Activated T-cell treated with anti-CD3 and anti-CD28 coated beads for 48 hours (primary cell): ENCODE measurements at places on chromosomes 1 and 21.

DNA sequence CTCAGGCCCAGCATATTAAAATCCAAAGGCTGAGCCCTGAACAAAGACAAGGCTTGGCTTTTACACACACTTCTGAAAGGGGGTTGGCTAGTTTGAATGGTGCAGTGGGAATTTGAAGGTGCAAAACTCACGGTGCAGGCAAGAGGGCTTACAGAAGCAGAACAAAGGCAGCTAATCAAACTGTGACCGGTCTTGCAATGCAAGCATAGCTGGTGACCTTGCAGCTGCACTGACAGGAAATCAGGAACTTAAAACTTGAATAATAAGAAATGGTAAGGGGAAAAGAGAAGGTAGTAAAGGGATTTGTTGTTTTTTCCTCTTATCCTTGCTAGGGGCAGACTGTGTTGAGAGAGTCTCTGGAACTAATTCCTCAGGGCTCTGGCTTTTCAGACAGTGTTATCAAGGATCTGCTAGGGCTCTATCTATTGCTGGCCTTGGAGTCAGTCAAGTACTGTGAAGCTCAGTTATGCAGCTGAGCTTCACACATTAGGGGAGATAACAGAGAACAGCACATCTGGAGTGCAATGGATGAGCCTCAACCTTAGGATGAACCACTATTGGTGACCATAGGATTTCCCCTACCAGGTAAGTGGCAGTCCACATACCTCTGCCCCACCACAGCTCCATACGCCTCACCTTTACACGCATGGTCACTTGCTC is 97.6 kb downstream of the PPIAL4G start:
- DNase-seq, result no peak

- no peak for DNase-seq
Observed at GRCh38 chr1:245997471-245998258, 509.4 kb downstream of the SMYD3 start.

DNA sequence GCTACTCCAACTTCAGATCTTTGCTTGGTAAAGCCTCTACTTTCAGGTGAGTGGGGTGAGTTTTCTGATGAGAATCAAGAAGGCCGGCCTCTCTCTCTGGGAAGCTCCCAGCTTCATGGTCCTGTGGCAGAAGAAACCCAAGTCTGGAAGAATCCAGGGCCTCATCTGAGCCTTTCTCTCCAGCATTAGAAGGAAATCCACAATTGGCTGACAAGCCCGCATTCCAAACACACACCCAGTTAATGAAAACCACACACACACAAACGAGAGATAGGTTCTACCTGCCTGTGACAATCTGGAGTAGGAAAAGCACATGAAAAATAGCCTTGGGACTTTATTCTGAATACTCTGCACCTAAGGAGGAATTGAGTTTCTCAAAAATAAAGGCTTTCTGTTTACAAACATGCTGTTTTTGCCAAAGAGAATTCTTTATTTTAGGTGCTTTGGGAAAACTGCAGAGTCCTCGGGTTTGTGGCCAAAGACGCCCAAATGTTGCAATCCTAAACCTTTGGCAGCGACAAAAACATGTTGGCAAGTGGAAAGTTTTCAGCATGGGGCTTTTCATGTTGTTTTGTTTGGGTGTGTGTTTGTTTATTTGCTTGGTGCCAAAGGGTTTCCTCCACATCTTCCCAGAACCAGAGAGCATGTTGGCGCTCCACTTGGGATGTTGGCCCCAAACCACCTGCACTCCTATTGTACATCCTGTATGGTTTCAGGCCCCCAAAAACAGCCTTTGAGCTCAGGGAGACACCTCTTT is 216.2 kb downstream of the SETD4 start:
- DNase-seq, result no peak

- DNase-seq, result no peak
Observed at GRCh38 chr21:42245331-42246193, 26.6 kb downstream of the ABCG1 start.

DNA sequence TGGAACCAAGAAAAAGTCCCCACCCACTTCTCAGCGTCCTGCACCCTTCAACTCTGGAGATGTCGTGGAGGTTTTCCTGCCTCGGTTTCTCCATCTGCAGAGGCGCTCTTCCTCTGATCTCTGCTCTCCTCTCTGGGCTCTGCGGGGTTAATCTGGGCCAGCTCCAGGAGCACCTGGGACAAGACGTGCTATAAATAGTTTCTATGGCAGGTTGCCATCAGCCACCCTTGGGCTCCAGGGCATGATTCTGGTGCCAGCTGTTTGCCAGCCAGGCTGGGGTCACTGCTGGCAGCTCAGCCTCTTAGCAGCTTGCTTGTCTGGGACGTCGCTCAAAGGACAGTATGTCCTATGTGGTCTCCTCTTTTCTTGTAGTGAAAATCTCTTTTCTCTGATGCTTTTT is 137.1 kb downstream of the ACTL8 start:
- DNase-seq, result no peak

DNA sequence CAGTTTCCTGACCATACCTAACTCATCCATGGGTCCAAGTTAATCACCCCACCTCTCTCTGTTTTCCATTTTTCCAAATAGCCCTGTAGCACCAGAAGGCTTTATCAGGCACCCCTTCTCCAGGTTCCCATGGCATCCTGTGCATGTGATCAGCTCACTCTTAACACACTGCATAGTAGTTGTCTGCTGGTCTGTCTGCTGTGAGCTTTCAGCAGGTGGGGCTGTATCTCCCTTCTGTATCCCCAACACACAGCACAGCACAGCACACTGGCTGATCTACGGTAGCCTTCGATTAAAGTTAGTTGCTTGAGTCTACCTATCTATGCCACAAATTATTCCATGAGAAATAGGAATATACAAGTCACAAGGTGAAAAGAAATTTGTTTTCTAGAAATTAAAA is 54.3 kb upstream of the C1orf198 start:
- no peak for DNase-seq

DNA sequence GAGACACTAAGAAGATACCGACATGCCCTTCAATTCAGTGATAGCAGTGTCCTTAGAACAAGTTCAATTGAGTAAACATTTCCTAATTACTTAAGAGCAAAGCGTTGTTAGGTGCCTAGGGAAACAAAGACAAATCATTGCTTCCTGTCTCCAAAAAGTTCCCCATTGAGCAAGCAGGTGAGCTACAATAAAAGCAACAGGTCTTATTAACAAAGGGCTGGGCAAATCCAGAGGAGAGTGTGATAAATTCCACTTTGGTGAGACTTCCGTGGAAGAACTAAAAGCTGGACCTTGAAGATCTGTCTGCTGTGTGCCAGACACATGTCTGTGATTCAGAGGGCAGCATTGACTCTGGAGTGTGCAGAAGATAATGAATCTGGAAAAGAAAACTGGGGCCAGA is 1.9 kb upstream of the TUT4 start:
- DNase-seq, result no peak

- DNase-seq, result no peak
Observed at GRCh38 chr1:34380526-34381124, 203.9 kb downstream of the C1orf94 start.

GRCh38 chr1:53739109-53739681 is at the start of gene GLIS1:
GLIS1 (minus strand) TSS chr1:53739164; CDS start chr1:53738064, 1,100 bp downstream.
- DNase-seq, result peak; percentile 73

GRCh38 chr1:242946206-242946605 is 308.9 kb downstream of the CEP170 start:
- no peak for DNase-seq

DNA sequence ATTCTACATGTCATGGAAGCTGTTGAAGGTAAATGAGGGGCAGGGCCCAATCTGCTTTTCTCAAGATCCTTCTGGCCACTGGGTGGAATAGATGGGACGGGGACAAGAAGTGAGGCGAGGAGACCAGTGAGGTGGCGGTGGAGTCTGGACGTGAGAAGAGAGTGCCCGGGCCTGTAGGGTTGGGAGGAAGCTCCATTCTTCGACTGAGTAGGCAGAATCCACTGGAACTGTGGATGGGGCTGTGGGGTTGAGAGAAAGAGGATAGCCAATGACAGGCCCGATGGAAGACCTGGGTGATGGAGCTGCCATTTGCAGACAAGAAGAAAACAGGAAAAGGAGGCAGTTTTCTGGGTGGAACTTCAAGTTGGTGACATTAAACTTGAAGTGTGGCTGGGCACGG is 10.3 kb downstream of the SLC1A7 start:
- no peak for DNase-seq

DNA sequence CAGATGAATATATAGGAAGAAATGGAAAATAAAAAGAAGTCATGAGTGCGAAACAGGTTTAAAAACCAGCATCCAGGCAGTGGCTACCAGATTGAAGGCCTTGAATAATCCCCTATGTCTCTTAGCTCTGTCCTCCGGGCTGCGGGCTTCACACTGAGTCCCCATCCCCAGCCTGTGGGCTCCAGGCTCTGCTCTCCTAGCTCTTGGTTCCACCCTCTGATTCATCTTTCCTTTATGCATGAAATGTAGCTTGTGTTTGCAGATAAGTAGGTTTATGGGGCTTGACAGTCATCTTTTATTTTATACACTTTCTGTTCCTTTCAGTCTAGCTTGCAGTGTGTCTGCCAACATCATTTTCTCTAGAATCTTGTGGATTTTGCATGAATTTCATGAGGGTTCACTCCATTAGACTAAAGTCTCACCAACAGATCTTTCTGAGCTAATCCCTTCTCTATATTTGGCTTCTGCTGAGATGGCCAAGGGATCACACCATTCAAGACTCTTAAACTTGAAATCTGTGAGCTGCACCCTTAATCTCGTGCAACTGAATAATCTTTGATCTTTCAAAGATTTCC is 174.5 kb downstream of the PLPPR4 start:
- DNase-seq, result no peak

- no peak for DNase-seq
Observed at GRCh38 chr1:62998845-62999649, 215.1 kb downstream of the ATG4C start.

DNA sequence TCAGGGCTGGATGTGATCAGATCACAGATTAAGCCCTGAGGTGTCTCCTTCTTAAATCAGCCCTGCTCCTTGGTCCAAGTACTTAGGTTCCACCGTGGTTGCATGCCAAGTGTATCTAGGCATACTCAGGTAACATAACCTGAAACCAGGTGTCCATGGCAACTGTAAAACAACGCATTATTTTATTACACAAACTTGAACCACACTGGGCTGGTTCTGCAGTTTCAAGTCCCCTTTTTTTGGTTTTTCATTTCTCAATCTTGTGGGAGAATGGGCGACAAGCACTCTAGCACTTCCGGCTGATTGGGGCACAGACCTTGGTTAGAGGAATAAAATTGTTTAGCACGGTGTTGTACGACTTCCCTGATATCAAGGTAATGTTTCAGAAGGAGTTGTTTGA is 65.2 kb downstream of the GBP6 start:
- no peak for DNase-seq

DNA sequence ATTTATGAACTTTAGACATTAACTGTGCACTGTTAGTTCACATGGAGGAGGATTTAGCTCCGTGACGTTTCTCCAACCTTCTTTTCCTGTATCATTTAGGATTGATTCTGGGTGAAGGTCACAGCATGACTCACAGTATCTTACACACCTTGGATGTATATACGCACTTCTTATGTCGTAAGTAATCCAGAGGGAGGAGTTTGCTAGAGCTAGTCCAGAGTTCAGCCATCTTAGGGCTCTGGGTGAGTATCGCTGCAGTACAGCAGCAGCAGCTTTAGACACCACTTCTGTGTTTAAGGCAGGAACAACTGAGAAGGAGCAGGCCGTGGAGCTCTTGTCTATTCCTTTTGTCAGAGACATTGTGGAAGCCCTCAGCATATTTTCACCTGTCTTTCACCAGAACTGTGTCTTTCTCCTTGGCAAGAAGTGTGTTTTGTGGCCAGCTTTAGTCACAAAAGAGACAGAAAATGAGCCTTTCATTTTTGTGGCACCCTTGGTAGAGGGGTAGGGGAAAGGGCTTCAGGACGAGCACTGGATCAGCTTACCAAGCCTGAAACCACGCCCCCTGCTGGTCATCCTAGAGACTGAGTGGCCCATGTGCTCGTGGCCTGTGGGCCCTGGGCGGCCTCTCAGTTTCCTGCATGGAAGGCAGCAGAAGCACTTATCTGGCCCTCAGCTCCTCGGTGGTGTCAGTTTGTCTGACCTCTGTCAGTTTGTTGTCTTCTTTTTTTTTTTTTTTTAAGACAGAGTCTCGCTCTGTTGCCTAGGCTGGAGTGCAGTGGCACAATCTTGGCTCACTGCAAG is 64.0 kb downstream of the ADARB1 start:
- DNase-seq, result peak; percentile 60

GRCh38 chr1:232511172-232511571 is 118.8 kb downstream of the SIPA1L2 start:
- no peak for DNase-seq

GRCh38 chr21:16377120-16377658 is 647.4 kb downstream of the USP25 start:
- no peak for DNase-seq

DNA sequence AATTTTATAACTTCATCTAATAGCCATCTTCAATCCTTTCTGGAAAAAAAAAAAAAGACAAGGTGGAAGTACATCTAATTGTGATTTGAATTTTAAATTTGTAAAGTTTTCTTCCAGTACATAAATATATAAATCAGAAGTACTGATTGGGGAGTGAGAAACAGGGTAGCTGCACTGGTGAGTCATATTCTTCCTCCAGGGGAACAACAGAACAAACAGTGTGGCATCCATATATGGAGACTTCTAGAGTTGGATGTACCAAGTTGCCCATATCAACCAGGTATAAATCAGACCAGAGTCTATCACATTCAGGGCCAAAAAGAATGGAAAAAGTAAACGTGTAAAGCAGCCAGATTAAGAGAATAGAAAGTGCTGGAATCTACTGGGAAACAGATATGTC is 66.0 kb upstream of the NRIP1 start:
- no peak for DNase-seq

- DNase-seq, result no peak
Observed at GRCh38 chr1:176696109-176696508, 233.1 kb downstream of the PAPPA2 start.

GRCh38 chr1:22289307-22289995 is 146.6 kb upstream of the WNT4 start:
- DNase-seq, result no peak

DNA sequence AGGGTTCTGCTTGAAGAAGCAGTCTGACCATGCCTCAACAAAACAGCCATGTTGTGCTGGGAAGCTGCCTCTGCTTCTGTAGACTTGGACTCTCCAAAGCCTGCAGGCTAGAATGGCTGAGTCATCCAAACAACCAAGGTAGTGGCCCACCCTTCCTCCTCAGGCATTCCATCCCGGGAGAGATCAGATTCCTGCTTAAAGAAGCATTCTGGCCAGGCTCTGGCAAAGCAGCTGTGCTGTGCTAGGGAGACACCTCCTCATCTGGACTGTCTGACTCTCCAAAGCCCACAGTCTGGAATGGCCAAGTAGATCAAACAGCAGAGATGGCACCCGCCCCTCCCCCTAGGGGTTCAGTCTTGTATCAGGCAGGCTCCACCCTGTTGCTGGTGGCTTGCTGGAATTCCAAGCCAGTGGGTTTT is 38.3 kb upstream of the F3 start:
- DNase-seq, result no peak

GRCh38 chr1:46372431-46372830 is 21.7 kb upstream of the FAAH start:
- DNase-seq, result no peak
